ENCODE measurements at places on chromosomes 2 and 18.

GRCh38 chr2:233108611-233109490 lies 48.7 kb downstream of the INPP5D start:
- peak; percentile 34 for ATAC-seq

DNA sequence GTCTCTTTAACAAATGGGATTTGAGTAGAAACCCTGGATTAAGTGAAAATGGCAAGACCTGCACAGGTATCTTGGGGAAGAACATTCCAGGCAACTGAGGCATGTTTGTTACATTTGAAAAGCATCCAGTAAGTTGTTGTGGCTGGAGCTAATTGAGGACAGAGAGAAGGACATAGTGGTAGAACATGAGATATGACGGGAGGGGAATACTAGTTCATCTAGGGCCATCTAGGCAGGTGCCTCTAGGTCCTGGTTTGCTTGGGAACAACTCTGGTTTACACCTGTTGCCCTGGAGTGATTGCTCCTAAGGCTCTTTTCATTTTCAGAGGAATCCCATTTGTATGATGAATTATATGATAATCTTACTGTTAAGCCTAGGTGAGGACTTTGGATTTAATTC lies 19.7 kb upstream of the CCDC141 start:
- ATAC-seq = no peak

- no peak for ATAC-seq
Measured at GRCh38 chr2:11430729-11431128, 35.2 kb downstream of the E2F6 start.

DNA sequence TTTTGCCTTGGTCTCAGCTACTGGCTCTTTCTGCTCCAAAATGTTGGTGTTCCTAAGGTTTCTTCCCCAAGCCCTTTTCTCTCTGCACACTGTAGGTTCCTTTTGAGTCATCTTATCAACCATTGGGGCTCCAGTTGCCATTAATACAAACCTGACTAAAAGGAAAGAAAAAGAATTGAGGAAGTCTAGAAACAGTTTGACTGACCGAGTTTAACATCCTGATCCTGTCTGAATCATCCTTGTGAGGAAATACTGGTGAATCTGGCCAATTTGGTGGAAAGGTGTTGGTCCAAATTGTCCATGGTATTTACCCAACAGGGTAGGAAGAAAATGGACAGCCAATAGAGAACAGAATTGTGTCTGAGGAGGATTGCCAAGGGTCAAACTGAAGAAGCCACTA lies 38.3 kb downstream of the CRYGD start:
- ATAC-seq = no peak

DNA sequence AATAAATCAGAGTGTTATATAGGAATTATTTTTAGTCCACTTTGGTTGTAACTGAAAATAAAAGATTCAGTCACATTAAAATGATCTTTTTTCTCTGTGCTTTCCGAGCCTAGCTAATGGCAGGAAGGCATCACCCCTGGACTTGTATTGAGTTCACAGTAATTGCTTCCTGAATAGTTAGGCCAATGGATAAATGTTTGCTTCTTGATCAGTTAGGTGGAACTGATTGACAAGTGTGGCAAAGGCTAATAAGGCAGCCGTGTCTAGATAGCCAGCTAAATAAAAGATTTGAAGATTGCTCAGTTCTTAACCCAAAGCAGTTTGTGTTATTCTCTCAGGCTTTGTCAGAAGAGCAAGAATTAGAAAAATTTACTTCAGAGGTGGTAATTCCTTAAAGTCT lies 20.8 kb downstream of the FAM171B start:
- ATAC-seq = no peak

GRCh38 chr2:119311371-119311770 lies 55.3 kb downstream of the C2orf76 start:
- no peak for ATAC-seq

- ATAC-seq = no peak
Measured at GRCh38 chr2:99537910-99538485, 48.2 kb upstream of the REV1 start.

DNA sequence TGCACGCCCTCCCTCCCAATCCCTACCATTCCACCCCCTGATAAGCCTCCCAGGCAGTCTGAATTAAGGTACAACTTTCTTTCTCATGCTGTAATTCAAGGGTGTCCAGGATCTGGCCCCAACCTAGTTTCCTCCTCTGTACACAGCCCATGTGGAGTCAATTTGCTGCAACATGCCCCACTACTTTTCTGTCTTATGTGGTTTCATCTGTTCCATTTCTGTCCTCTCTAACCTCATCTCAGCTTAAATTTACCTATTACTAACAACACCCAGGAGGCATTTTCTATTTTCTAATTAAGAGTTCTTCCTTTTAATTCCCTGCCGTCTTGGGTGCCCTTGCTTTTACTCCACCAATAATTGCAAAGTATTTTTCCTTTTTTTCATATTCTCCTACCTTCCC lies 10.0 kb downstream of the PPP4R1 start:
- ATAC-seq = peak; percentile 22

DNA sequence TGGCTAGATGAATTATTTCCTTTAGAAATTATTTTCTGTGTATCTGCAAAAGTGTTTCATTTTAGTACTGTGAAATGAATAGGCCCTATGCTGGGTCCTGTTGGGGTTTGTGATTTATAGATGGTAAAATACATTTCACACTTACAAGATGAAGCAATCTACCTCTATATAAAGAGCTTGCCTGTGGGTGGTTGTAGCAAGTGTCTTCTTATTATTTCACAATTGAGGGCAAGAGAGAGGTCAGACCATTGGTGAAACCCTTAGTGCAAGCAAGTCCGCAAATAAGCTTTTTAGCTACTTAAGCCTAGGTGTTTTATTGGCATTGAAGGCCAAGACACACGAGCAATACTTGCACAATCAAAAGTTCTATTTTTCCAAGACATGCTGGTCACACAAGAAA lies 153.1 kb downstream of the FMNL2 start:
- ATAC-seq = no peak

DNA sequence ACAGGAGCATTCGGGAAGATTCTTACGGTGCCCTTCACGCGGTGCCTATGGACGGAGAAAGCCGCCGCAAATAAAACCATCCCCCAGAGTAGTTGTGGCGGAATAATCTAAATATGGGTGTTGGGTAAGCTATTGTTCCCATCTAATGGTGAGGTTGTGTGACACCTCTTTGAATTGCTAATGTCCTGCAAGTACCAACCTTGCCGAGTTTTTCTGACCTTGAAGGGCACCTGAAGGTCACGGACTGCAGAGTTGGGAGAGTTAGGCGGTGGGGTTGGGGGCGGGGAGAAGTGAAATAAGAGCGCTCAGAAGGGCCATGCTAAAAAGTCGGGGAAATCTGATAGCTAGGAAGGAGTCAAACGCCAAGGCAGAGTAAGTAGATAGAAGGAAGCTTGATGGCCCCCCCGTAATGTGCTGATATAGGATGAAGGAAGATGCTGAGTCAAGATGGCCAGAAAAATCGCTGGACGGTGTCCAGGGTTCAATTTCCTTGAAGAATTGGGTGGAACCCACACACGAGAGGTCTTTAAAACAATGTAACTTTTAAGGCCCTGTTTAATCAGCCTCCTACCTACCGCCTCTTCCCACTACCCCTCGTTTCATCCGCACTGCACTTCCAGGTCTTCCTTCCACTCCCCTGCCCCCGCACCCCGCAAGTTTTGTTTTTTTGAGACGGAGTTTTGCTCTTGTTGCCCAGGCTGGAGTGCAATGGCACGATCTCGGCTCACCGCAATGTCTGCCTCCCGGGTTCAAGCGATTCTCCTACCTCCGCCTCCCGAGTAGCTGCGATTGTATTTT lies 600 bp downstream of the KATNAL2 start:
- peak; percentile 48 for ATAC-seq

GRCh38 chr18:62448426-62448825 lies 74.4 kb upstream of the ZCCHC2 start:
- no peak for ATAC-seq

DNA sequence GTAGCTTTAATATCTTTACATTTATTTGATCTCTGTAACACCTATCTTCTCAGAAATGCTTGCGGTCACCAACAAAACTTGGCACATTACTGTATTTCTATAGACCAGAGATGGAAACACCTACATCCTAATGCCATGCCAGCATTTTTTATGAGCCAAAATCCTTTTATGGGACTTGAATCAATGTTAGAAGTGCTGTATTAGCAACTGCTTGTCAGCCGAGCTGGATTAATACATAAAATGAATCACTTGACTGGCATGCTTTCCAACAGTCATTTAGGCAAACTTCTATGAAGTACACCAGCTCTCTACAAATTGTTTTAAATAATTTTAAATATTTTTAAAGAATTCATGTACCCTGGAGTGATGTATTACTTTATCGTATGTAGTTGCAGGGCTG lies 272.9 kb upstream of the NRP2 start:
- ATAC-seq = no peak

DNA sequence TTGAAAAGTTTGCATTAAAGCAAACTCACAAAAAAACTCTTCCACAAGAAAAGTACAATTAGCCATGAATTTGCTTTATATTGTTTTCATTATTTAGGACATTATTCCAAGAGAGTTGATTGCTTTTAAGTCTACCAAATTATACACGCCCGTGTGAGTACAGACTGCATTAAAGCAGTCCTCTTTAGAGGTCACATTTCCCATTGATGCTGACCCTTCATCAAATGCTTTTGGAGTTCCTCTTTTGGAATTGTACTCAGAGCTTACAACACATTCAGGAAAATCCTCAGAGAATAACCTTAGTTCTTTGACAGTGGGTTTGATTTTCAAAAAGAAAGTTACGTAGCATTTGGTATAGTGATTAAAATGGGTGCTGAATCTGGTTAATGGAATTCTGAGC lies 256.1 kb downstream of the CDH2 start:
- no peak for ATAC-seq

- no peak for ATAC-seq
Measured at GRCh38 chr2:151855111-151855510, 26.9 kb upstream of the ARL5A start.

DNA sequence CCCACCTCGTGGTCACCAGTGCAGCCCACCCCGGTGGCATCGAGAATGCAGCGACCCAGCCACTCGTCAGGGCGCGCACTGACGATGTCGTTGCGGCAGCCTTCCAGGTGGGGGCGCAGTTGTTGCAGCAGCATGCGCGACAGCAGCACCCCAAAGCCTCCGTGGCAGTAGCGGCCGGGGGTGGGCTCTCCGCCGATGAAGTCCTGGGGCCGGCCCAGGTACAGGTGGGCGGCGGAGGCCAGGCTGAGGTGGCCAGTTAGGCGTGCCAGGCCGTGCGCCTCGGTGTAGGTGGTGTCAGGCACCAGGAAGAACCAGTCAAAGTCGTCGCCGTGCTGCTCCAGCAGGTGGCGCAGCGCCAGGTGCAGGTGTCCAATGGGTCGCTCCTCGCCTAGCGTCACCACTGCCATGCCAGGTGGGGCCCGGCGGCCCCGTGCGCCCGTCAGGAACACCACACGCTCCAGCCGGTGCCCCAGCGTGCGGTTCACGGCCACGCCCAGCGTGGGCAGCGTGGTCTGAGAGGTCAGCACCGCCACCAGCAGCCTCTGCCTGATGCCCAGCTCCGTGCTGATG lies 1.9 kb downstream of the CHPF start:
- peak; percentile 43 for ATAC-seq

GRCh38 chr18:64663086-64663485 lies 514.2 kb upstream of the LINC00305 start:
- no peak for ATAC-seq

DNA sequence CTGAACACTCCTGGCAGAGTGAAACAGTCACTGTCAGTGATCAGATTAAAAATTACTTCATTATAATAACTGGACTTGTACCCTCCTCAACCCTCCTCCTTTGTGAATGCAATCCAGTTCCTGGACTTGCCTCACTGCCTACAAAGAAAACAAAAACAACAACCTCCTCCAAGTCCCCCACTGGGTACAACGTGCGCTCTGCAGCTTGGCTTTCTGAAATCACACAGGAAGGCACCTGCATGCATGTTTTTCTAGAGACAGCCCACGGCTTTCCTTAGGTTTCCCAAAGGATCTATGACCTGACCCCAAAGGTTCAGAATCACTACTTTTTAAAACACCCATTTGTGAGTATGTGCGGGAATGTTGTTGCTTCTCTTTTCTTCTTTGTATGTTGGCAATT lies 61.4 kb upstream of the TUBA3E start:
- ATAC-seq = no peak

GRCh38 chr2:197601726-197602125 lies 73.7 kb downstream of the RFTN2 start:
- no peak for ATAC-seq

GRCh38 chr2:227365833-227366232 lies 13.3 kb downstream of the TM4SF20 start:
- no peak for ATAC-seq

DNA sequence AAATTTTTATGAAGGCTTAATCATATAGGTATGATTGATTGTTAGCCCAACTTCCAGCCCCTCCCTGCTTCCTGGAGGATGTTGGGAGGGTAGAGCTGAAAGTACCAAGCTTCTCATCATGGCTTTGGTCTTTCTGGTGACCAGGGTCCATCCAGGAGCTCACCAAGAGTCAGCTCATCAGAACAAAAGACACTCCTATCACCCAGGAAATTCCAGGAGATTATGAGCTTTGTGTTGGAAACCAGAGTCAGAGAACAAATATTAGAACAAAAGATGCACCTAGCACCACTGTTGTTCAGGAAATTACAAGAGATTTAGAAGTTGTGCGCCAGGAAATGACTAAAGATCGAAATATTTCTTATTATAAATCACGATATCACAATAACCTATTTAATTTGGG lies 119.9 kb upstream of the THUMPD2 start:
- no peak for ATAC-seq

GRCh38 chr2:80198042-80198441 lies 106.5 kb downstream of the LRRTM1 start:
- ATAC-seq = no peak

- no peak for ATAC-seq
Measured at GRCh38 chr2:61268249-61268648, 106.3 kb downstream of the C2orf74 start.

- ATAC-seq = no peak
Measured at GRCh38 chr18:37577051-37577611, 11.5 kb upstream of the CELF4 start.

Data from SK-N-SH treated with all-trans-retinoic acid at 6 μM for 48 hours (cell line).